ENCODE measurements at places on chromosomes 6 and 20. TPM values are rescaled to one million over a fixed set of nuclear protein-coding genes. Genes with fewer than 3 reads are reported as not detected.

The PI16 gene
- not detected for total RNA-seq

The SLC22A2 gene
- total RNA-seq = not detected

The DDO gene
- 0.07 TPM for total RNA-seq

The OOEP gene
- 0.49 TPM for total RNA-seq

The C6orf163 gene
- 0.92 TPM for total RNA-seq

Data from foreskin keratinocyte (primary cell).